ENCODE measurements at places on chromosomes 16 and 17. TPM values are rescaled to one million over a fixed set of nuclear protein-coding genes. Genes with fewer than 3 reads are reported as not detected.

NATD1 gene
- 20.1 TPM for polyA plus RNA-seq

GNG13 gene
- not detected for polyA plus RNA-seq

- no peak for DNase-seq
These were observed 14.2 kb downstream of the FAM83G start for GRCh38 chr17:18990331-18990730.

GRCh38 chr17:77735566-77736198 is 222.8 kb upstream of the TNRC6C start:
- DNase-seq, result peak; percentile 62

DNA sequence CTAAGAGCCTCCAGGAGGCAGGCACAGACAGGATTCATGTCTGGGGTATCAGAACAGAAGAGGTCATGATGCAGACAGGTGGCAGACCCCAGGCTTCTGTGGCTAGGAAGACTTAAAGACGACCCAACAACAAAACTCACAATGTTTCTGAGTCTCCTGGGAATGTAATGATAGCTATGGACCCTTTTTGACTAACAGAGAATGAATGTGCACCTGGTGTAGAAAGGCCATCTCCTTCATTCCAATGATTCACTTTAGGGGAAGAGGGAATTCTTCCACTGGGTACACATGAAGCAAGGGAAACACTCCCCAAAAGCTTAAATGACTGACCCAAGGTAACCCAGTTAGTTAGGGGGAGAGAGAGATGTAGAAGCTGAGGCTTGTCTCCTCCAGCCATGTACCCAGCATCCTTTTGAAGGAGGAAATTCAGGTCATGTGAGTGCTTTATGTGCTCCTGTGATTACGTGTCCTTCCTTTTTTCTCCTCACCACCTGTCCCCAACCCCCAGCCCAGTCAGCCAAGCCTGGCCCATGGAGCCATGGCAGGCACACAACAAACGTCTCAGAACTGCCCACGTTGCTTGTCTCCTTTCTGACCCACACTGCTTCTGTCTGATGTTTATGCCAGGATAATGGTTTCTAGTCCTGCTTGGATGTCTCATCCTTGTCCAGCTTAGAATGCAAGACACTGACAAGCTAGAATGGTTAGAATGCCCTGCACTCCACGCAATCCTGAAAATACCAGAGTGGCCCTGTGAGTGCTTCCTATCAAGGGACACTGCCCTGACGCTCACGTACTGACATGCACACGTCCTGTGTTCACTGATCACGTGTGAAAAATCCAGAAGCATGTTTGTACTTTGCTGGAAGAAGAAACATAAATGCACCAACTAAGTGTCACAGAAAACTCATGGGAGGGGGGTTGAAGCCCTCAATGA is 156.4 kb downstream of the ZFHX3 start:
- DNase-seq, result no peak

GRCh38 chr16:1450841-1451240 is 6.5 kb upstream of the CCDC154 start:
- DNase-seq, result no peak
